Cortex of kidney (tissue), 1 donor: ENCODE measurements at places on chromosomes 1 and 21.

DNA sequence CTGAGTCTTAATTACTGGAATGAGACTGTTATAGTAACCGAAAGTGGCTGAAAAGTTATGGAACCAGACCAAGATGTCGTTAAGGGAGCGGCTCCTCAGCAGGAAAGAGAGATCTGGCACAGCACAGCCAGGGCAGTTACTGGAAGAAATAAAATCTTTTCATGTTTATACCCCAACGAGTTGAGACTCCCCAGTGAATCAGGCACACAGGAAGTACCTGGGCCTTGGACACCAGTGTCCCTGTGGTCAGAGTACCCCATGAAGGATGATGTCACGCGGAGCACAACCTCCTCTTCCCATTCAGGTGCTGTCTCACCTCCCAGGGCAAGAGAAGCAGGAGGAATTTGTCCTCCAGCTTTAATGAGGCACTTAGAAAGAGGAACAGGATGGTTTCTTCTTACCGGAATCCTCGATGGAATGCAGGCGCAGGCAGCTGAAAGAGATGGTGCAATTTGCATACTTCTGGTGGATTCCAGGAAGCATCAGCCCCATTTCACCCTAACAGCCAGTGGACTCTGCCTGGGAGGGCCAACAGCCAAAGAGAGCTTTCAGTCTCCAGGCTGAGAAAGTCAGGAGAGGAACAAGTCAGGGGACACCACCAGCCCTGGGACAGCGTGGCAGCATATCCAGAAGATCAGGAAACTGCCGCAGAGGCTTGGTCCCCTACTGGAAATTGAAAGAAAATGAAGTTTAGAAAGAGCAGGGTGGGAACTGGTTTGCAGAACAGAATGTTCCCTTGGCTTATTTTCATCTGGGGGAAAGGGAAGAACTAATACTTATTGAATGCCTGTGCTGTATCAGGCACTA, 35.9 kb upstream of the CTTNBP2NL start:
- DNase-seq, result no peak

DNA sequence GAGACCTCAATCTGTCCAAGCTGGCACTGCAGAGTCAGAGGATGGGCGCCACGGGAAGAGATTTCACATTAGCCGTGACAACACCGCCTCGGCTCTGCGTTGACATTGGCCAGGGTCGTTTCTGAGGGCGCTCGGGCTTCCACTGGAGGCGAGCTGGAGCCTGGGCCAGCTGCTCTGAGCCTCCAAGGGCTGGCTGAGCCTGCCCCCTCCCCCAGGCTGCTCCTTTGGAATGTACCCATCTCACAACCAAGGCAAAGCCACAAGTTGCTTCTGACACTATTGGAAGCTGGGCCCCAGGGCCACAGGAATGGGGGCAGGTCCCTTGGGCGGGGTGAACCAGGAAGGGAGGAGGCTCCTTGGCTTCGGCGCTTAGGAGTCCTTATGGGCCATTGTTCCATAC, 12.7 kb downstream of the GPR3 start:
- no peak for DNase-seq

DNA sequence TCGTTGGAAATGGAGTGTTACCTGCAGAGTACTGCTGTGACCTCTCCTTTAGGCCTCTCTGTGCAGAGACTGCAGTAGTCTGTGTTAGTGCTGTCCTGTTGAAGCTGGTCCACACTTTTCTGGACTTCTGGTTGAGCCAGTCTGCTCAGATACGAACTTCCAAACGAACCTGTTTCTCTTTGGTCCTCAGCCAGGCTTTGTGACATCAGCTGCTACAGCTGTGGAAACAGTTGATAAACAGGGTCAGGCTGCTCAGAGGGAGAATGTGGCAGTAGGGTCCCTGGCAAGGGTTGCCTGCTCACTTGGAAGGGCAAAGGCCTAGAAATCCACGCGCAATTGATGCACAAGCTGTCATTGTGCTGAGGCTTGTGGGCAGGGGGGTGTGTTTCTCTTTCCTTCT, 98.8 kb downstream of the NOS1AP start:
- no peak for DNase-seq

DNA sequence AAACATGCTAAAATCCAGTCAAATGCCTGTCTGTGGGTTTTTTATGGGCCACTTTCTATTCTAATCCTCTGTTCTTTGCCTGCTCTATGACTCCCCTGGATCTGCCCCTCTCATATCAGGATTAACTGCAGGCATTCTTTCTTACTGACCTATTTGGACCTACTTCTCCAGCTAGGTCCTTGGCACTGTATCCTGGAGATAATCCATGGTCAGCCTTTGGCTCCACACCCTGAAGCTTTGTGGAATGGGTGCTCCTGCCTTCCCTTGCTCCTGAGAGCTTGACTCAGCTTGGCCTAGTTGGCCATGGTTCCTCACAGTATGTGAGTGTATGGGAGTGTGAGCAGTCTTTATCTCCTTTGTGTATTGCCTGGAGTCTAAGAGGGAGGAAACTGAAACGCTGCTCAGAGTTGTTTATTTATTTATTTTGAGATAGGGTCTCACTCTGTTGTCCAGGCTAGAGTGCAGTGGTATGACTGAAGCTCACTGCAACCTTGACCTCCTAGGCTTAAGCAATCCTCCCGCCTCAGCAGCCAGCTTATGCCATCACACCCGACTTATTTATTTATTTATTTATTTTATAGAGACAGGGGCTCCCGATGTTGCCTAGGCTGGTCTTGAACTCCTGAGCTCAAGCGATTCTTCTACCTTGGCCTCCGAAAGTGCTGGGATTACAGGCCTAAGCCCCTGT, 28.7 kb upstream of the CDC14A start:
- DNase-seq, result no peak

- no peak for DNase-seq
Measured at GRCh38 chr1:45969866-45970265, 162.6 kb downstream of the PIK3R3 start.

GRCh38 chr1:220748089-220748934, at the start of gene MTARC2:
Gene MTARC2 (plus strand): TSS chr1:220748322. CDS start chr1:220748532, 210 bp downstream.
- DNase-seq, result no peak

DNA sequence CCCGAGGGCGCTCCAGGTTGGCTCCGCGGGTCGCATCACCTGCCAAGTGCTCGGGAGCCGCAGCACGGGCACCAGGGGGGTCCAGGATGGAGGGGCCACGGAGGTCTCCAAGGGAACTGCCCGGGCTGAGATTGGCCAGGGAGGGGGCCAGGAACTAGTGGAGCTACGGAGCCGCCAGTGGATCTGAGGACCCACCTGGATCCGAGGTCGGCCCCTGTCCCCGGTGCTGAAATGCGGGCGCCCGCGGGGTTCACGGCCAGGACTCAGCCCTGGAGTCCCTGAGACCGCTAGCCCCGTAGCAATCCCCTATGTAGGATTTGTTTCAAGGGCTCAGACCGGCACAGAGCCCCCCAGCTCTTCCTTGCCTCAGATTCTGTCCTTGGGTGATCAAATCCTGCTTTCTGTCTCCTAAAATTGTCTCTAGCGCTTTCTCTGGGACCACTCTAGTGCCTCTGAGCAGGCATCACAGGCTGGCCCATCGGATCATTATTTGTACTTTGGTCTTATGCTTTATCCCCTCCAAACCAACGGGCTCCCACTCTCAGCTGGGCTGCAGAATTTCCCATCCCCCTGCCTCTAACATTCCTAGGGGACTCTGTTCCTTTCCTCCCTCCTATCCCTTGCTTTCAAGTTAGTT, 27.3 kb downstream of the KIAA2013 start:
- no peak for DNase-seq

DNA sequence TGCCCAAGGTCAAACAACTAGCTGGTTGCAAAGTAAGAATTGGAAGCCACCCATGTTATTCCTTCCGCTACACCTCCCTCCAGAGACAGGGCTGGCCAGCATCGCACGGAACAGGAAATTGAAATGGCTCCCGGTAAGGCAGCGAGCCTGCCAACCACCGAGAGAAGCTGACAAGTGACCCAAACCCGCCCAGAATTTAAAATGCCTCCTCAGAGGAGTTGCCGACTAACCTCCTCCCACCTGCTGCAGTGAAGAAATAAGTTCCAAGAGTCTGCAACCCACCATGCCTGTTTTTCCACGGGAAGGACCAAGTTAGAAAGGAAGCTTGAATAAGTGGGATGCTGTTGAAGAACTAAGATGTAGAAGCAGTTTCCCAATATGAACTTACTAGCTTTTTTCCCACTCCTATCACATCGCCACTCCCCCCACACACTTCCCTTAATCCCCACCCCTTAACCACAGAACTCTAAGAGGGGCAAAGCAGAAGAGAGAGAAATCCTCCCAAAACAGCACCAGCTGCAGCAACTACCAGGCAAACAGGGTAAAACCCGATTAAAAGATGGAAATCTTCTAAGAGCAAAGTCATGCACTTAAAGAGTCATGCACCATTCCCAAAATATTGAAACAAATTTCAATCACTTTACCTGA, 78.6 kb downstream of the TIAM1 start:
- no peak for DNase-seq
